ENCODE measurements at places on chromosomes 7 and 10.

DNA sequence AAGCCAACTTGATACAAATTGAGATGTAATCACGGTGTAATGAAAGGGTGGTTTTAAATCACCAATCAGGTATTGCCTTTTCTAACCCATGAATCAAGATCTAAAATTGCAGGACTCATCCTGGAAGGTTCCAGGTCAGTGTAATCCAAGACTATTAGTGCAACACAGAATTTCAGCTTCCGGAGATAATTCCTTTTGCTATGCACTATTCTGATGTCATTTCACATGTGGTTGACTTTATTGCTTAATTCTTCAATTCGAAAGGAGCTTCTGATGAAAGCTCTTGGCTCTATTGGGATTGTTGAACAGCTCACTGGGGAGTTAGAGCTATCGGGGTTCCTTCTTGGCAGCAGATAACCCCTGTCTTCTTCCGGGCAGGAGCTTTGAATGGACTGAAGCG lies 147.4 kb upstream of the INSYN2A start:
- DNase-seq = no peak

DNA sequence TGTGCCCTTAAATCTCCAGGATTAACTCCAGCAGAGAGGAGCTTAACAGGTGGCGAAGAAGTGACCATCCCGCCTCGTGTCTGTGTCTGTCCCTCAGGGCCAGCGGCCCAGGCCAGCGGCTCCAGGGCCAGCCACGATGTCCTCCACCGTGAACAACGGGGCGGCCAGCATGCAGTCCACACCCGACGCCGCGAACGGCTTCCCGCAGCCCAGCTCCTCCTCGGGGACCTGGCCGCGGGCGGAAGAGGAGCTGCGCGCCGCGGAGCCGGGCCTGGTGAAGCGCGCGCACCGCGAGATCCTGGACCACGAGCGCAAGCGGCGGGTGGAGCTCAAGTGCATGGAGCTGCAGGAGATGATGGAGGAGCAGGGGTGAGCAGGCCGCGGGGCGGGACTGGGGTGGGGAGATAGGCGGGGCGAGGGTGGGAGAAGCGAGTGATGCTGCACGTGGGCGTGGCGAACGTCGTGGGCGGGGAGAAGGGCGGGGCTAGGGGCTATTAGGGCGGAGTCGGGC lies 33.3 kb downstream of the SRRM3 start:
- peak; percentile 55 for DNase-seq

- no peak for DNase-seq
Measured at GRCh38 chr10:59181668-59182067, 5.2 kb downstream of the PHYHIPL start.

GRCh38 chr7:22481726-22482125 lies 18.3 kb downstream of the STEAP1B start:
- no peak for DNase-seq

GRCh38 chr10:7529638-7530037 lies 118.8 kb upstream of the SFMBT2 start:
- DNase-seq = no peak

DNA sequence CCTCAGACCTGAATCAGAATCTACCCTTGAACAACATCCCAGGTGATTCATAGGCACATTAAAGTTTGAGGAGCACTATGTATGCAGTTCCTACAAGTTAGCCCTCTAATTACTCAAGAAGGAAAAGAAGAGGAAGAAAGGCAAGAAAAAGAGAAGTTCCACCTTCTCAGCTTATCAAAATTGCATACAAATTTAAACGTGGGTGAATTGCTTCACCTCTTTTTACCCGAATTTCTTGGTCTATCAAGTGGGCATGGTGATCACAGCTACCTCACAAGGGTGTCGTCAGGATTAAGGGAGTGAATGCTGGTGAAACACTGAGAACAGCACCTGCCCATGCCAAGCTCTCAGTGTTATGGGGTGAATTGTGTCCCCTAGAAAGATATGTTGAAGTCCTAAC lies 43.8 kb upstream of the PAPSS2 start:
- no peak for DNase-seq

- DNase-seq = no peak
Measured at GRCh38 chr10:87664276-87664701, 4.6 kb downstream of the PAPSS2 start.

- no peak for DNase-seq
Measured at GRCh38 chr7:16423761-16424160, 2.4 kb upstream of the CRPPA start.

DNA sequence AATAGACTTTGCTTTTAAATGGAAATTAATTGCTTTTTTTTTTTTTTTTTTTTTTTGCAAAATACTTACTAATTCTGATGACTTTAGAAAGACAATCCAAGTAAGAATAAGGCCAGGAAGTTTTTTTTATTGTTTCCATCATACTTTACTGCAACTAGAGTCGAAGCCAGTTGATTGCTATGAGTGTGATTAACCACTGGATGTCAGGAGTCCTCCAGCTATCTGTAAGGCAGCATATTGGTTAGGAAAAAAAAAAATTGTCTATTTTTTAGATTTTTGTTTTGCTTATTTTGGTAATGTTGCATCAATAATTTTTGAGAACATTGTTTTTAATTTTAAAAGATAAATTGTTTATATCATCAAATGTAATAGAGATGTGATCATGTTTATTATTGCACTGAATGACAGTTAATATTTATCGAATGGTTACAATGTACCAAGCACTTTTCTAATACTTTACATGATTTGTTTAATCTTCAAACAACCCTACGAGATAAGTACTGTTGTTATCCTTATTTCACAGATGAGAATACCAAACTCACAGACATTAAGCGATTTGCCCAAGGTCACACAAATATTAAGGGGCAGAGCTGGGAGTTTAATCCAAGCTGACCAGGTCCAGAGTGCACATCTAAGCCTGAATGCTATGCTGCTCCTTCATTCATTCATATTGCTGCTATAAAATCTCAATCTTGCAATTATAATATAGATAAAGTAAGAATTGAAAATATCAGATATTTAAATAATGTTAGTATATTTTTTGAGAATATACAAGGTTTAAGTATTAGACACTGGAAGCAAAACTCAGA lies 19.9 kb upstream of the LMOD2 start:
- no peak for DNase-seq

DNA sequence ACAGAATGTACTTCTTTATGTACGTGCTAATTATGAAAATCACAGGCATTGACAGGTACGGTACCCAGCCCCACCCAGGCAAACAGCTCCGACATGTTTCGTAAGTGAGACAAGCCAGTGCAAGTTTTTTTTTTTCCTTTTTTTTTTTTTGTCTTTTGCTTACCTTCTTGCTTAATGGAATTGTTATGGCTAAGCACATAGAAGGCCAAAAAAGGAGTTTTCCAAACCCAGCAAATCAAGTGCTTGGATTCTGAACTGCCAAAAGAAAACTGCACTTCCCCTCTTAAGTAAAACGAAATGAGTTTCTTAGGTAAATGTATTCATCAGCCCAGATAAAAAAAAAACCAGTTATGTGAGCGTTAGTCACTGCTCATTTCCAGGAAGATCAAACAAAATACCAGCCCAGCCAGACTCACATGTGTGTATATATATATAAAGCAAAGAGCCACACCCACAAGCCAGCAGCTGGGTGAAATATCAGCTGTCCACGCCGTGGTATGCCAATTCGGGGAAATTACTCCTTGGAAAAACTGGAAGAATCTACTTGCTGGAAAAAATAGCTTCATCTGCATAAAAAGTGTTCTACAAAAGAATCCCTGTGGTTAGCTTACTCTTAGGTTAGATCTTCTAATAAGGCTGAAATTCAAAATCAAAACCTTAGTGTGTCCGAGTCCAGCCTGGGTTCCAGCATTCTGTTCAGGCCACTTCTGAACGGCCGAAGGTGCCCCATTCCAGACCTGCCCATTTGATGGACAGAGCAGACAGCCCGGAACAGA lies 8.0 kb downstream of the KLF6 start:
- peak; percentile 77 for DNase-seq

DNA sequence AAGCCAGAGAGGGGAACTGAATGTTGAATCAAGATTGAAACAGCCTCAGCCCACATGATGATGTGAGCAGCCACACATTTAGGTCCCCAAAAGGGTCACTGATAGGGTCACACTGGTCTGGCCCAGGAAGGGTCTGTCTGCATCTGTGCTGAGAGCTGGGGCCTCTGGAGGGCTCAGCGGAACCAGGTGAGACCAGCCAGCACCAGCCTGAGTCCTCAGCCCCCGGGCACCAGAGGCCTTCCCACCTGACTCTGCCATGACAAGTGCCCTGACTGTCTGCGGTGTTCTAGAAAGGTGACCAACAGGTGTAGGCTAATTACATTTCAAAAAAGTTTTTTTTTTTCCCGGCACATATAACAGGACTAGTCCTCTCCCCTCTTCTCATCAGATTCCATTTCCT lies 76.2 kb downstream of the WDR11 start:
- DNase-seq = no peak

GRCh38 chr7:120780938-120781337 lies 77.0 kb downstream of the TSPAN12 start:
- DNase-seq = no peak

GRCh38 chr10:102114861-102115618 lies 5.1 kb downstream of the LDB1 start:
- DNase-seq = peak; percentile 81

Measured in CD4-positive, alpha-beta T cell treated with Interleukin-6 at 100 ng/mL for 8 hours (primary cell).